ENCODE measurements at places on chromosomes 6 and 20.

DNA sequence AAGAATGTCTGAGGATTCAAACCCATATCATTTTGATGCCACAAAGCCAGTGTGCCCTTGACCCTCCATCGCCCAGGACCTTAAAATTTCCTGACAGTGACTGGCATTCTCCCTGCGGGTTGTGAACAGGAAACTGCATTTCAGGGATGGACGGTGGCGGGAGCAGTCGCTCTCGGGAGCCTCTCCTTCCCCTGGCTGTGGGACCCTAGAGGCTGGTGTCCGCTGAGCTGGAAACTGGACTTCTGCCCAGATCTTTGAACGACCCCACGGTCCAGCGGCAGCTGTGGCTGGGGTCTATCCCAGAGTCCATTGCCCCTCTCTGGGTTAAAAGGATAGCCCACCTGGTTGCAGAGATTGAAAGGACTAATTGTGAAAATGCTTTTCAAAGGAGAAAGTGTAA, 1.4 kb upstream of the SEC63 start:
- no peak for DNase-seq

DNA sequence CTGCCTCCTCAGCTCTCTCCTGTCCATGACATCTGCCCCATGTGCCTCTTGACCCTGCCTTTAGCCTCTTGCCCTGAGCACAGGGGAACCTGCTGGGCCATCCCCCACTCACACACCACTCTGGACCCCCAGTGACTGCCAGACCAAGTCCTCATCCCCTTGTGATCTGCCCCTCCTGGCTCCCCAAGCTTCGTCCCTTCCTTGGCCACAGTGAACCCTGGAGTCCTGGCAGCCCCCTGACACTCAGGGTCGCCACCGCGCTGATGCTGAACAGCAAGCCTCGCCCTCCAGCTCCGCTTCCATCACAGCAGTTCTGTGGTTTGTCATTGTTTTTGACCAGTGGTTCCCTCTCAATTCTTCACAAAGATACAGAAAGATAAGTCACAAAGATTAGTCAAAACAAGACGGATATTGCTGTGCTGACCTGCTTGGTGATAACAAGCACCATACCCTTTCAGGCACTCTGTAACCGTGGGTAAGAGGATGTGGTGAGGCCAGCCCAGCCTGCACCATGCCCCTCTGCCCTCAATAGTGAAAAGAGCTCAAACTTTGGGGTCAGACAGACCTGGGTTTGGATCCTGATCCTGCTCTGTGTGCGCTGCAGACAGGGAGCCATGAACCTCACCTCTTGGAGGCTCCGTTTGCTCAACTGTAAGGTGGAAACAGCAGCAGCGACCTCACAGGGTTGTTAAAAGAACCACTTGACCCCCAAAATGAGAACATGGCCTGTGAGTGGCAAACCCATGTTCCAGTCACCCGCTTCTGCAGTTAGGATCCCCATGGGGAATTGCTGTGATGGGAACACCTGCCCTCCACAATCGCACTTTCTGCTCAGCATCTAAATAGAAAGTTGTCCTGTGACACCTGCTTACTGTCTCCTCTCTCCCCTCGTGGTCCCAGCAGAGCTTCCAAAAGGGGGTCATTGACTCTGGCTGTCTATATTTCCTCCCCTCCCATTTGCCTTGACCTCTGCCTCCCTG, 114.5 kb downstream of the TOX2 start:
- DNase-seq, result peak; percentile 64

- no peak for DNase-seq
These were observed 15.8 kb downstream of the KLHL32 start for GRCh38 chr6:96940322-96940721.

DNA sequence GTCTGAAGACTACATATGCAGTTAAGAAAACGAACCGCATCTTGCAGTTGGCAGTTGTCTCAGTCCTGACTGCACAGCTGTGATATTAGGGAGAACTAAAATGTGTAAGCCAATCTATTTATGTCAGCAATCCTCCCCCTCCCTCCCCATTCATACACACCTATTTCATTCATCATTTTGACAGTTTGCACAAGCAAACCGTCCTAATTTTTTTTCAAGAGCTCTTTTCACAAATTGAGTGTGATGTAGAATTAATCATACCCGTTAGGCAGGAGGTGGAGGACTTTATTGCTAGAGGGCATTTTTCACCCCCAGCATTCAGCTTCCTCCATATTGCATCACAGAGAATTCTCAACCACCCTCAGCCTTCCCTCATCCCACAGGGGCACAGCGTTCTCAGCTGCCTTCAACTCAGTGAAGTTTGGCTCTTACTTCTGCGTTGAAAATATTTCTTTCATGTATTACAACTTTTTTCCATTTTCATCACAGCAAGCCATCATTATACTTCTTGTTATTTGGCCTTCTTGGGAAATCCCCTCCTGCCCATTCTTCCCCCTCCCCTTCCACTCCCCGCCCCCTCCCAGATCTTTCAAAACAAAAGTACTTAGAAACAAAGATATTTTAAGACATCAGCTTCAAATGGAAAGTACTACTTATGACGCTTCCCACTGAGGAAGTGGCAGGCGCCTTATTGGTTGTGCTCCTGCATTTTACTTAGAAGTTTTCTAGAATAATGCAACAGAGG, 37.5 kb downstream of the NOX3 start:
- peak; percentile 82 for DNase-seq

DNA sequence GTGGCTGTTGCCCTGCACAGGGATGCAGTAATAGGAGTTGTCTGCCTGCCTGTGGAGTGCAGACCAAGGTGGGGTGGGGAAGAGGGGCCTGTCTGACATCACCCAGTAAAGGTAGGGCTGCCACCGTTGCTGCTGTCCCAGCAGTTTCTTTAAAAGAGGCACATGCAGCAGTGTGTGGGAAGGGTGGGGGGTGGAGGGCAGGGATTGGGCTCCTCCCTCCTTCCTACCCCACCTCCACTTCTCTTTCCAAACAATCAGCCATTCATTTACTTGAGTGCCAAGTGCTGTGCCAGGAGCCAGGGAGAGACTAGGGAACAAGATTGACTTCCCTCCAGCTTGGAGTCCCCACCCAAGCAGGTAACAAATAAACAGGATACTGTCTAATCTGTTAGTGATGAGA, 66.8 kb upstream of the MYL9 start:
- no peak for DNase-seq

GRCh38 chr20:57564951-57565642, 4.2 kb downstream of the PCK1 start:
- DNase-seq, result no peak
